ENCODE measurements at places on chromosomes 4 and X.

DNA sequence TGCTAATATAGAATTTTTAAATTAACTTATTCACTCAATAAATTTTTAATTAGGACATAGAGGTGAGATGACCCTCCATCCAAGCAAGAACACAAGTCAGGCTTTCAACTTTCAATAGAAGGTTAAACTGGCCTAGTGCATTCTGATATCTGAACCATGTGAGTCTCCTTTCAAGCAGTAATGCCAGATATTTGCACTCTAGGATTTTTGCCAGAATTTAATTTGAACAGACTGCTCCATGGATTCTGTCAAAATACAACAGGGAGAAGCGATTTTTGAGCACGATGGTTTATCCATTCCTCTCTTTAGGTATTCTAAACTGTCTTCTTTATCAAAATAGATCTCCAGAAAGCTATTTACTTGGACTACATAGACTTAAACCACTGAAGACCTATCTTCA, 72.0 kb upstream of the DCLK2 start:
- no peak for DNase-seq
- H3K4me3 ChIP-seq = no peak overlapping the region
- H3K27me3 ChIP-seq = peaks cover 26% of the 10 kb centered on the region
- H3K4me1 ChIP-seq = peaks cover 4% of the 10 kb centered on the region

DNA sequence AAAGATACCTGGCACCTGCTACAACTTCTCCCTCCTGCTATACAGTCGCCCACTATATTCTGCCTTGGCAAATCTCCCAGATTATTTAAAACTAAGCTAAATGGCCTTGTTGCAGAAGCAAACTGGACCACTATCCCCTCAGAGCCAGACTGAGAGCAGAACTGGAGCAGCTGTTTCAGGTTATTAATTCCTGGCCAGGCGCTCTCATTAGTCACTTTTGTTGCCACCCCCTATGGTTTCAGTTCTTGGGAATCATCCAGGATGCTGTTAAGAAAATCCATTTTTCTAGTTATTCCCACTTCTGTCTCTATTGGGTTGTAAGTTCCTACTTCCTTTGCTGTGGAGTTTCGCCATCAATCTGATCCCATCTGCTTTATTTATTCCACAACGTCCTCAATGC, 30.1 kb downstream of the ADGRA3 start:
- no peaks in the 10 kb centered on the region for H3K27me3 ChIP-seq
- no peak overlapping the region for H3K27ac ChIP-seq
- H3K4me3 ChIP-seq = no peak overlapping the region
- H3K36me3 ChIP-seq = peaks cover 4% of the 10 kb centered on the region
- peaks cover 39% of the 10 kb centered on the region for H3K4me1 ChIP-seq
- no peak for DNase-seq

GRCh38 chr4:67555447-67555846, 3.1 kb upstream of the STAP1 start:
- no peak overlapping the region for H3K4me3 ChIP-seq
- H3K4me1 ChIP-seq = peaks cover 51% of the 10 kb centered on the region
- DNase-seq = no peak
- H3K27me3 ChIP-seq = no peaks in the 10 kb centered on the region
- no peak overlapping the region for H3K27ac ChIP-seq

GRCh38 chr4:89784686-89785231, 52.2 kb downstream of the SNCA start:
- no peak overlapping the region for H3K4me3 ChIP-seq
- H3K27ac ChIP-seq = no peak overlapping the region
- H3K36me3 ChIP-seq = no peaks in the 10 kb centered on the region
- DNase-seq = no peak
- no peaks in the 10 kb centered on the region for H3K4me1 ChIP-seq

DNA sequence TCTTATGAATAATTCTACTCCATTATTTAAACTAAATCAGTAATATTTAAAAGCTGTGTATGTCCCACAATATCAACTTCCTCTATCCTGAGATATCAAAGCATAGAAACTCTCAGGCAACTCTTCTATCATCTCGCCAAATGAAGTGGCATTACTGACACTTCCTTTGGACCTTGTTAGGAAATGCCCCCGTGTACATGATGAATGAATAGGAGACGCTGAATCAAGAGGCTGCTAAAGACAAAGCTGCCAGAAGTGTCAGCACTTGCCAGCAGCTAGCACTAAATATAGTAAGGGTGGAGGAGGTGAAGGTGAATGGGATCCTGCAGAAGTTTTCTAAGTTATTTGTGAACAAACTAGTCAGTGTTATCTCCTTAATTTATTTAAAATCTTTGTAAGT, 99.5 kb upstream of the BLTP1 start:
- H3K4me3 ChIP-seq = no peak overlapping the region
- no peaks in the 10 kb centered on the region for H3K36me3 ChIP-seq
- no peak for DNase-seq
- H3K4me1 ChIP-seq = no peaks in the 10 kb centered on the region
- no peak overlapping the region for H3K27ac ChIP-seq
